ENCODE measurements at places on chromosomes 13 and 19.

- DNase-seq = no peak
Observed at GRCh38 chr19:7748756-7749155, 1.4 kb upstream of the CD209 start.

DNA sequence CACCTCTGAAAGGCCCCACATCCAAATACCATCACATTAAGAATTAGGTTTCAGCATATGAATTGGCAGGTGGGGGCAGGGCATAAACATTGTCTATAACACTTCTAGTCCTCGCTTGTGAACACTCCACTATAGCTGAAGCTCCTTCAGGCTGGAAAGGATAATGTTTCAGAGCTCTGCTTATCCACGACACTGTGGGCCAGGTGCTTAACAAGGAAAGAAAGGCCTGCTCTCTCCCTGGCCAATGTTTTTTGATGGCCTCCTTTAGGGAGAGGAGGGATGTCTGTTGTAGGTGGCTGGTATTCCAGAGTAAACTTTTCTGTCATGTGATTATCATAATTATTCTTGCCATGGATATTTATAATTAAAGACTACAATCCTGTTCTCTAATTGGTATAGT, 86.4 kb downstream of the CCNA1 start:
- DNase-seq = no peak

DNA sequence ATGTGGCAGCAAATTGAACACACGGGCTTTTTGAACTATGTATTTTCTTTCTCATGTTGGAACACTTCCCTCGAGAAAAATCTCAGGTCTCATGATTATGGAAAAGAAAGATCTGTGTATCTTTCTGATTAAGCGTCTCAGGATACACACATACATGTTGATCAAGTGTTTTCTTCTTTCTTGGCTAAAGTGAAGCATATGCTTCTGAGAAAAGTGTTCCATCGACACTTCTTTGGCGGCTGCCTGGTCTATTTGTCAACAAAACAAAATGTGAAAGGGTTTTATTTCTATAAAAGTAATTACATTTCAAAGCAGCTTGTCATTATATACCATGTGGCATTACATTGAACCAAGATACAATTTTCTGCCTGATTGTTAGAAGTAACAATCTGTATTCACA, 157.5 kb downstream of the DLEU7 start:
- no peak for DNase-seq

GRCh38 chr13:82165396-82166174, 1716.7 kb downstream of the SLITRK1 start:
- no peak for DNase-seq

DNA sequence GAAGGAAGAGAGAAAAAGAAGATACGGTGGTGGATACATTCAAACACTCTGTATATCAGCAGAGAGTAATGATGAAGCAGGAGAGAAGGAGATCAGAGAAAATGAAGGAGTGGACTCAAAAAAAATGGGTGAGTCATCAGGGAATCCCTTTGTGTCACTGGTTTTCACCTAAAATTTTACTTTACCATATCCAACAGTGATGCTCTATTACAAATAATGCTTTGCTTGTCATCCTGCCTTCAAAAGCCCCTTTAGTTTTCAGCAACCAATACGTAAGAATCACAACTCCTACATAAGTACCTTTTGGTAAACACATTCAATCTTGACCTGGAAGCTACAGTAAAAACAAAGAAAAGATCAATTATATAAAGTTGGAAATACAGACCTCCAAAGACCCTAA, 88.8 kb downstream of the ENOX1 start:
- DNase-seq = no peak

DNA sequence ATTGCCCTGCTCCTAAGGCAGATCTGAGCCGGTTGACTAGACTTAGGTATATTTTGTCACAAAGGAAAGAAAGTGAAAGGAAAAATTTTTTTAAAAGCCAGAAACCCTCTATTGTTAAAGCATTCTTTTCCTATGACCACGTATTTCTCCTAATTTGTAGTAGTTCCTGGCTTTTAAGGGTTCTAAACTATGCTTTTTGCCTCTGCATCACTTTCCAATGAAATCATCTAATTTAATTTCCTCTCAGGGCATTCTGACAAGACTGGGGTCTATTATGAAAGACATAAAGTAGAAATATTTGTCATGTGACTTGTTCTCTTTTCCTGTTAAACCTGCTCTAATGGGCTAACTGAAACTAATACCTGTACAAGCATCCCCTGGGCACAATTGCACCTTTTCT, 233.0 kb upstream of the PRR20A start:
- DNase-seq = no peak

DNA sequence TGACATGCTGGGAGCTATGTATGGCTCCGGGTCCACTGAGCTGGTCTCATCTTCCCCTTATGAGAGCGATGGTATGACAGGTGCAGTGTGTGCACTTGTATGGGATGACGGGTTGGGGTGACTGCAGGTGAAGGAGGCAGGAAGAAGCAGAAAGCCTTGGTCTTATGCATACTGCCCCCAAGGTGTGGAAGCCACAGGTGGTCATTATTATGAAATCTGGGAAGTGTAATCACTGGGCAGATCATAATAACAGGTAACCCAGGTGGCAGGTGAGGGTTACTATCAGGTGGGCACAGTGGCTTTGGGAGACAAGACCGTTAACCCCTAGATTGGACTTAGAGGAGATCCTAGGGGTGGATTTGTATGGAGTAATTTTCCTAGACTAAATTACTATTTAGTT, 118.0 kb downstream of the RFC3 start:
- no peak for DNase-seq

DNA sequence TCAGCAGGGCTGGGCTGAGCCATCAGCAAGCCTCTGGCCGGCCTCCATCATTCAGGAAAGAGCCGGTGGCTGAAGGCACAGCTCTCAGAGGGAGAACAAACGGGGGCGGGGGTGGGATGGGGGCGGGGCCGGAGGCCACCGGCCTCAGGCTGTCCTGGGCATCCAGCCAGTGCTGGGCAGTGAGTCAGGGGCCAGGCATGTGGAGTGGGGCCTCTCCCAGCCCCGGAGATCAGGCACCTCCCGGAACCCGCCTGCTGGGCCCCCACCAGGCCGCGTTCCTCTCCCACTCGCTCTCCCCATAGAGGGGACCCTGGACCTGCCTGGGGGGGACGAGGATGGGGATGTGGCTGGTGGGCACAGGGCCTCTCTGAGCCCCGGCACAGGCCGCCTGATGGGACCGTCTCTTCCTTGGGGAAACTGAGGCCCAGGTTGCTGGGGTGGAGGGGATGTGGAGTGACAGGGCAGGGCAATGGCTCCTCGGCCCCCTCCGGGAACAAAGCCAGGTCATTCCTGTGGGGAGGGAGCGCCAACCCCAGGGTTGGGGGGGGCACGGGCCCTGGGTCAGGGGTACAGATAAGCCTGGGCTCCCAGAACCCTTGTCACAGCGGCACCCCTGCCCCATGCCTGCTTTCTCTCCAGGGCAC, 12.9 kb downstream of the SPC24 start:
- no peak for DNase-seq

DNA sequence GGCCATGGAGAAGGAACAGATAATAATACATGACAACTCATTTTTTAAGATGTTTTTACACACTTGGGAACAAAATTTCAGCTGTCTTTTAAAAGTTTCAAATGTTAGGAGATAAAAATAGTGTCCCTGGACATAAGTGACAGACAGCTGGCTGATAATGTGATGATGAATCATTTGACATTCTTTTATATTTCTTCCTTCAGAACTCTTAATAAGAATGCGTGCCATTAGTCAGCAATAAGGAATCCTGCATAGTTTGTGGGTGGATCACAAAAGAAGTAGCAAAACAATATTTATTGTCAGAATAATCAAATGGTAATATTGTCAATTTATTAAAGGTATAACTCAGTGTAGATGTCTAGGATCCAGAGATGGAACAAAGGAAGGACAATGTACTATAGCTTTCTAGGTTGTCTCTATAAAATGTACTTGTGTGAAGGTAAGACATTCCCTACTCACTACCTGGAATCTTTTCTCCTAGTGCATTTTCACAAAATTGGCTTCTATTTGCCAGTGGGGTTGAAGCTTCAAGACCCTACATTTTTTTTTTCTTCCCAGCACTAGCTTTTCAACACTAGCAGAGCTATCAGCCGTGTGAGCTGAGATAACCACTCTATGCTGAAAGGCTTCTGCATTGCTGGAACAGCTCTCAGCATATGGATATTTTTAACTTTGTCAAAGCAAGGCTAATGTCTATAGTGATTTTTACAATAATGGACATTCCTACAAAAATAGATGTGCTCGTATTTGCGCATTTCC, 175.6 kb upstream of the SLITRK6 start:
- no peak for DNase-seq

DNA sequence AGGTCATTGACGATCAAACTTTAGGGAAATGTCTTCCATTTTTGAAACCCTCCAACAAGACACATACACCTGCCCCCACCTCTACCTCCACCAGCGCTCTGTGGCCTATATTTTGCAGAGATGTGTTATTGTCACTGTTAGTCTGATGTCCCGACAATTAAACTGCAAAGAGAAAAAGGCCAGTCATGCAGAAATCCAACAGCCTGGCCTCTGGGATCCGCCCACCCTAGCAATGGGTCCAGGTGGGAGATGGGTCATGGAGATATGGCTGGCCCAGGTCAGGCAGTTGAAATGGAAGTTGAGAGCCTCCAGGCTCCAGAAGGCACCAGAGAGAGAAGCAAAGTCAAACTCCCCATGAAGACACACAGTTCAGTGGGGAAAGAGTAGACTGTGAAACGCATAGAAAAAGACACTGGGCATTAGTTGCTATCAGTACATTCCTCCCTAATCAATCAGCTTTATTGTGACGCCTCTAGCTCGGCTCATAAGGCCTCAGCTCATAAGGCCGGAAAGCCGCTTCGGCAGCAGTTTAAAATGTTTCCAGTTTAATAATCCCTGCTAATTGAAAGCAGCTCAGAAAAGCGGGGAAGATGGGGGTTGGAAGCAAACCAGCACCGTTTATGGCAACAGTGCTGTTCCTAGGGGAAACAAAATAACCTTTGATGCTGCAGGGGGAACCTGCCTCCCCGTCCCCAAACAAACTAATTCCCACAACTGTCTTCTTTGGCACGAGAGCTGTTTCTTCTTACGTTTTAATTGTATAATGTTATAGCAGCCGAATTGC, 239.7 kb upstream of the ZNF507 start:
- DNase-seq = no peak

DNA sequence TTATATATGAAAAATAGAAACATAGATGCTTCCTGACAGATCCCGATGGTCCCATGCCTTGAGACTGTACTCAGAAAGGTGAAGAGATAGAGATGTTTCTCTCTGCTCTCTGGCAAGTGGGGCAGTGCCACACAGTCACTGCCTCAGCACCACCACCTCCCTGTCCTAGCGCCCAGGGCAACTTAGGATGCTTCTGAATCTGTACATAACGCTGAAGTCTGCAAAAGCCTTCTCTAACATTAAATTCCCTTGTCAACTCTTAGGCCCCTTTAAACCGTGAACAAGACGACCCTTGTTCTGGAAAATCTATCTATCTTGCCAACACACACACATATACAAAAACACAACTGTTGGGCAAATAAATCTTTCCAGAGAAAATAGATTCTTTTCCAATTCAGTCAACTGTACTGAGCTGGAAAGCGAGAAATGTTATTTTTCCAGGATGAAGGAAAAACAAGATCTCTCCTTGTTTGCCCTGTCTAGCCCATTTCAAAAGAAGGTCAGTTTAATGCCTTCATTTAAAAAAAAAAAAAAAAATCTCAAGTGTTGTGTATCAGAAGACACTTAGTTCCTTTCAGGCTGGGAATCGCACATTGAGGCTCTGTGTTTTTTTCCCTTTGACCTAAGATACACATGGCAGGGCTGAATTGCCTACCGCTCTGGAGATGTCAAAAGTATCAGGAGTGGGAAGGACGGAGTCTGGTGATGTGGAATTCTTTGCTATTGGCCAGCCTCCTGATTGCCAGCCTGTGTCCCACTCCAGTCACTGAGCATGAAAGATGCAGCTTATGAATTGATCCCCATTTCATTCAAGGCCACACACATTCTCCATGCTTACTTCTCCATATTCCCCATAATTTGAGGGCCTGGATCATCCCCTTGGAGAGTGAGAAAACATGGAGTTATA, 241.4 kb downstream of the LACC1 start:
- no peak for DNase-seq

GRCh38 chr13:35354285-35354684, 122.2 kb downstream of the MAB21L1 start:
- DNase-seq = no peak

- DNase-seq = no peak
Observed at GRCh38 chr13:59534806-59535205, 628.9 kb downstream of the DIAPH3 start.

- DNase-seq = peak; percentile 63
Observed at GRCh38 chr19:13849991-13850909, 26.7 kb upstream of the NANOS3 start.

- no peak for DNase-seq
Observed at GRCh38 chr19:55228403-55229031, at the start of gene TMEM86B. TSS of gene TMEM86B (minus strand) at chr19:55228763. CDS start at chr19:55228741, 22 bp downstream.

- DNase-seq = no peak
Observed at GRCh38 chr13:95181586-95181985, 119.7 kb downstream of the ABCC4 start.

- DNase-seq = no peak
Observed at GRCh38 chr13:66977161-66977560, 253.0 kb downstream of the PCDH9 start.

GRCh38 chr13:31052478-31052877, 109.2 kb downstream of the HSPH1 start:
- DNase-seq = no peak

DNA sequence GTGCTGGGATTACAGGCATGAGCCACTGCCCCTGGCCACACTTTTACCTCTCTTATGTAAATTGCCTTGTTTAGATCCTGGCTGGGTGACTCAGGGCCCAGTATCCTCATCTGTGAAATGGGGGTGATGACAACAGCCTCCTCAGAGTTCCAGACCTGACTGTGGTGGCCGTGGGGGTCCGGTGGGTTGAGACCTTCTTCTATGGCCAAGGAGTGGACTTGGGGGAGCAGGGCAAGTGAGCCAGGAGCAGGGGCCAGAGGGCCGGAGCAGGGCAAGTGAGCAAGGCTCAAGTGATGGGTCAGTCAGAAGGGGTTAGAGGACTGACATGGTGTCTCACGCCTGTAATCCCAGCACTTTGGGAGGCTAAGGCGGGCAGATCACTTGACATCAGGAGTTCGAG, 28.7 kb upstream of the ADGRE5 start:
- DNase-seq = no peak

Measured in central memory CD8-positive, alpha-beta T cell (primary cell).